ENCODE measurements at places on chromosomes 4 and X. TPM values are rescaled to one million over a fixed set of nuclear protein-coding genes. Genes with fewer than 3 reads are reported as not detected.

DNA sequence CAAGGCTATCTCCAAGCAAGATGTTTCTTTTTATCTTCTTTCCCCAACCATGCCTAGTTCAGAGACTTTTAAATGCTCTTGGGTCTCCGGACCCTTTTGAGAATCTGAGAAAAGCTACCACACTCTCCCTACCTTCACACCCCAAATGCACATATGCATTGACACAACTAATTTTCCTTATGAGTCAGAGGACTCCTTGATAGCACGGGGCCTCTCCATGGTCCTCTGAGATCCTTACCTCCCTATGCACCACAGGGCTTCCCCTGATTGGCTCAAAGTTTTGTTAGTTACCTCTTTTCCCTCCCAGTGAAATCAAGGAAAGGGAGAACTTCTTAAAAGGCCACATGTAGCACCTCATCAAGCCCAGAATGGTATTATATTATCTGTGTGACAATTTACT lies 86.8 kb upstream of the ATP6AP2 start:
- H3K27me3 ChIP-seq: no peaks in the 10 kb centered on the region
- H3K4me3 ChIP-seq: no peak overlapping the region
- no peaks in the 10 kb centered on the region for H3K36me3 ChIP-seq
- no peak overlapping the region for H3K27ac ChIP-seq

The CTAG1A gene
- not detected for total RNA-seq

- peaks cover 68% of the 10 kb centered on the region for H3K4me1 ChIP-seq
- peaks cover 25% of the 10 kb centered on the region for H3K36me3 ChIP-seq
- no peak overlapping the region for H3K4me3 ChIP-seq
- H3K27ac ChIP-seq: peak overlapping the region; percentile 84
- DNase-seq: no peak
These were observed 10.7 kb downstream of the PLS3 start for GRCh38 chrX:115571712-115572111.

The ARAP2 gene
- total RNA-seq: 1.4 TPM

DNA sequence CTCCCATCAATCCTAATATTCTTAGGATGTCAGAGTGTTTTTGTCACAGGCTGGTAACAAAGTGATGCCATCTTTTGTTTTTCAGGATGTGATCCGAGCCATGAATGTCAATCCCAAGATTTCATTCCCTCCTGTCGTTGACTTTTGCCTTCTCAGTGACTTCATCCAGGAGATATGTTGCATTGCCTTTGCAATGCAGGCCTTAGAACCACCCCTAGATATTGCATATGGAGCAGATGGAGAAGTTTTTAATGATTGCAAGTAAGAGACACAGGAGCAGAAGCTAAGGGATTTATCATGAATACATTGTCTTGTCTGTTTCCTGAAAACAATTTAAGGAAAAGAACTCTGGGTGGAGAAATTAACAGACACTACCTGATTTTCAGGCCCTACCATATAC lies 28.6 kb downstream of the SPATA18 start:
- H3K27me3 ChIP-seq: peaks cover 8% of the 10 kb centered on the region
- H3K4me1 ChIP-seq: peaks cover 7% of the 10 kb centered on the region

The IL2RG gene
- not detected for total RNA-seq

The PAGE4 gene
- total RNA-seq: not detected

The WDR45 gene
- 49.2 TPM for total RNA-seq

- no peak for DNase-seq
- no peaks in the 10 kb centered on the region for H3K27me3 ChIP-seq
- H3K27ac ChIP-seq: no peak overlapping the region
These were observed 46.4 kb downstream of the APOO start for GRCh38 chrX:23861215-23861896.

The SPARCL1 gene
- total RNA-seq: 26.9 TPM

The ZCCHC18 gene
- total RNA-seq: 6.8 TPM

The POF1B gene
- total RNA-seq: not detected

- H3K36me3 ChIP-seq: no peaks in the 10 kb centered on the region
- no peak for DNase-seq
- H3K4me3 ChIP-seq: no peak overlapping the region
- peaks cover 15% of the 10 kb centered on the region for H3K4me1 ChIP-seq
These were observed 80.3 kb upstream of the LSM6 start for GRCh38 chr4:146095091-146095690.

GRCh38 chr4:63105839-63106238 lies 1303.4 kb downstream of the TECRL start:
- H3K27ac ChIP-seq: no peak overlapping the region
- H3K36me3 ChIP-seq: peaks cover 5% of the 10 kb centered on the region
- H3K27me3 ChIP-seq: no peaks in the 10 kb centered on the region
- no peak for DNase-seq
- peaks cover 3% of the 10 kb centered on the region for H3K4me1 ChIP-seq
- no peak overlapping the region for H3K4me3 ChIP-seq

DNA sequence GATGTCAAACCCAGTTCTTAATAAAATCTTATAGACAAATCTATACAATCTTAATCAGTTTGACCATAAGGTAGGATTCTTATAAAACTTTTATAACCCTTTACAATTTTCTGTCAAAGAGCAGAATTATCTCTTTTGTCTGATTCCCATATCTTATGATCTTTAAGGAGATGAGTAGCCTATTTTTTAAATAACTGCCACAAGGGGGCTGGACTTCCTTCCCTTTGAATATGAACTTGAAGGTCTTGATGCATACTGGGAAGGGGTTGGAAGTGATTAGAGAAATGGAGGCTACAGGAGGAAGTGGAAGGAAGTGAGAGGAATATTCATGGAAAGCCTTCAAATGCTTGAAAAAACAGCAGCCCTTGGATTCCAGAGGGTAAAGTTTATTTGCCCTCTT lies 111.1 kb downstream of the APOOL start:
- no peak for DNase-seq
- no peak overlapping the region for H3K4me3 ChIP-seq
- peaks cover 7% of the 10 kb centered on the region for H3K27me3 ChIP-seq
- no peaks in the 10 kb centered on the region for H3K4me1 ChIP-seq
- H3K36me3 ChIP-seq: no peaks in the 10 kb centered on the region
- H3K27ac ChIP-seq: no peak overlapping the region

The DDIT4L gene
- total RNA-seq: 0.38 TPM

DNA sequence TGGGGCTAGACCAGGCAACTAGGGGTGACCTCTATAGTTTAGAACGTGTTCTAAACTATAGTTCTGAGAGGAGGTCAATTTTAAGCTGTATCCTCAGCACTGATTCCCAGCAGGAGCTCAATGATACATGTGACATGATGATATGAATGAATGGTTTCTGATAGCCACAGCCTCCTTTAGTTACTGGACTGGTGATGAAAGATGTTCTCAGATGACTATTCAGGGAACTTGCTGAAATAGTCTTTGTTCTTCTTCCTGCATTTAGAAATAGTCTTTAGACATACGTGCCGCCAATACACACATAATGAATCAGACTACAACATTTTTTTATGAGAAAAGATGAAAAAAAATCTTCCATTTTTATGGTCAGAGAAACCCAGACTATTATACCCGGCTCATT lies 116.3 kb upstream of the TMEM150C start:
- DNase-seq: no peak
- H3K4me1 ChIP-seq: no peaks in the 10 kb centered on the region
- no peak overlapping the region for H3K4me3 ChIP-seq
- H3K27ac ChIP-seq: no peak overlapping the region
- no peaks in the 10 kb centered on the region for H3K27me3 ChIP-seq

The FOXR2 gene
- not detected for total RNA-seq

GRCh38 chrX:56789518-56790070 lies 60.6 kb downstream of the NBDY start:
- H3K27ac ChIP-seq: no peak overlapping the region
- H3K4me3 ChIP-seq: no peak overlapping the region
- peak; percentile 33 for DNase-seq
- H3K4me1 ChIP-seq: no peaks in the 10 kb centered on the region

The SAGE1 gene
- total RNA-seq: not detected

GRCh38 chr4:8820178-8821102 lies 51.2 kb downstream of the HMX1 start:
- no peak overlapping the region for H3K4me3 ChIP-seq
- peak; percentile 86 for DNase-seq
- H3K27ac ChIP-seq: no peak overlapping the region
- no peaks in the 10 kb centered on the region for H3K36me3 ChIP-seq
- H3K4me1 ChIP-seq: no peaks in the 10 kb centered on the region

GRCh38 chr4:41420541-41420940 lies 117.4 kb upstream of the LIMCH1 start:
- H3K4me1 ChIP-seq: peaks cover 13% of the 10 kb centered on the region
- peaks cover 10% of the 10 kb centered on the region for H3K27me3 ChIP-seq
- H3K27ac ChIP-seq: no peak overlapping the region
- DNase-seq: no peak

The TEC gene
- total RNA-seq: 0.35 TPM

GRCh38 chr4:143558823-143559756 lies 45.6 kb downstream of the SMARCA5 start:
- no peaks in the 10 kb centered on the region for H3K4me1 ChIP-seq
- peaks cover 10% of the 10 kb centered on the region for H3K36me3 ChIP-seq
- H3K27ac ChIP-seq: no peak overlapping the region
- H3K27me3 ChIP-seq: no peaks in the 10 kb centered on the region

DNA sequence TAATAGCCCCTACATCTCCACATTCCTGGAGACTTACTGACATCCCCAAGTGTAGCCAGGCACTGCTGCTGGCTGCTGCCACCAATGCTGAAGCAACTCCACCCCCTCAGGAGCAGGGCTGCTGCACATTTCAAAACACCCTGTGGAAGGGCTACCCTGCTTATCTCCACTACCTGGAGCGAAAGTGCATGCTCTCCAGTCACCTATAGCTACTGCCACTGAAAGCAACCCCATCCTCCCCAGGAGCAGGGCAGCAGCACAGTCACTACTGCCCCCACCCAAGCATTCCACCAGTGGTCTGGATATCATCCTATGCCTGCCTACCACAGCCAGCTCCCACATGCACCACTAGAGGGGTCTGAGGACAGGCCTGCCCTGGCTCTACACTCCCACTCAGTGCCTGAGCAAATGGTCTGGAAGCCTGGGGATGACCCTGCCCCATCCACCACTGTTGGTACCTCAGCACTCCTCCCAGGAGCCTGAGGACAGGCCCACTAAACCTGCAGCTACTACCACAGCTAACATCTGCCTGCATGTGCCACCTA lies 55.3 kb downstream of the MANBA start:
- no peak overlapping the region for H3K4me3 ChIP-seq
- no peak overlapping the region for H3K27ac ChIP-seq
- no peaks in the 10 kb centered on the region for H3K4me1 ChIP-seq
- no peaks in the 10 kb centered on the region for H3K27me3 ChIP-seq
- peaks cover 11% of the 10 kb centered on the region for H3K36me3 ChIP-seq
- DNase-seq: no peak

The KCNE5 gene
- 0.85 TPM for total RNA-seq

DNA sequence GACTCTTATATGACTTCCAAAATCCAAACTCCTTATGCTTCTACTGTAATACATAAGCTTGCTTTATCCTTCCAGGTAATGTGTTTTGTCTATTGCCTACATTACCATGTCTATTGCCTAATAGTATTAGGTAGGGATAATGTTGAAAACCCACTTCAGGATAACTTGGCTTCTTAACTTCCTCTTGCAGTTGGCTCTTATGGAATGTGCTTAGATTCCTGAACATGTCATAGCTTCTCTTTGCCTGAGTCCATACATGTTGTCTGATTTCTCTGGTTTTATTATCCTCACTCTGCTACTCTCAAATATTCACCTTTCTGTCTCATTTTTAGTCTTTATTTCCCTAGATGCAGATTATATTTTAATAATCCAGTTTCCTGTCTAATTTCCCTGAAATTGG lies 599.9 kb downstream of the IL15 start:
- H3K4me3 ChIP-seq: no peak overlapping the region
- H3K36me3 ChIP-seq: peaks cover 6% of the 10 kb centered on the region
- no peak overlapping the region for H3K27ac ChIP-seq
- DNase-seq: no peak
- peaks cover 15% of the 10 kb centered on the region for H3K4me1 ChIP-seq

The PACRGL gene
- 20.0 TPM for total RNA-seq

- H3K27me3 ChIP-seq: peaks cover 9% of the 10 kb centered on the region
- H3K4me3 ChIP-seq: no peak overlapping the region
- no peak overlapping the region for H3K27ac ChIP-seq
- H3K4me1 ChIP-seq: peaks cover 17% of the 10 kb centered on the region
- no peaks in the 10 kb centered on the region for H3K36me3 ChIP-seq
These were observed 6.0 kb upstream of the SH3TC1 start for GRCh38 chr4:8192748-8193738.

The IL1RAPL1 gene
- total RNA-seq: not detected

The CT45A10 gene
- not detected for total RNA-seq

- H3K36me3 ChIP-seq: no peaks in the 10 kb centered on the region
- DNase-seq: no peak
- H3K27ac ChIP-seq: no peak overlapping the region
- peaks cover 22% of the 10 kb centered on the region for H3K27me3 ChIP-seq
These were observed 5.3 kb upstream of the RPS4X start for GRCh38 chrX:72282302-72282701.

DNA sequence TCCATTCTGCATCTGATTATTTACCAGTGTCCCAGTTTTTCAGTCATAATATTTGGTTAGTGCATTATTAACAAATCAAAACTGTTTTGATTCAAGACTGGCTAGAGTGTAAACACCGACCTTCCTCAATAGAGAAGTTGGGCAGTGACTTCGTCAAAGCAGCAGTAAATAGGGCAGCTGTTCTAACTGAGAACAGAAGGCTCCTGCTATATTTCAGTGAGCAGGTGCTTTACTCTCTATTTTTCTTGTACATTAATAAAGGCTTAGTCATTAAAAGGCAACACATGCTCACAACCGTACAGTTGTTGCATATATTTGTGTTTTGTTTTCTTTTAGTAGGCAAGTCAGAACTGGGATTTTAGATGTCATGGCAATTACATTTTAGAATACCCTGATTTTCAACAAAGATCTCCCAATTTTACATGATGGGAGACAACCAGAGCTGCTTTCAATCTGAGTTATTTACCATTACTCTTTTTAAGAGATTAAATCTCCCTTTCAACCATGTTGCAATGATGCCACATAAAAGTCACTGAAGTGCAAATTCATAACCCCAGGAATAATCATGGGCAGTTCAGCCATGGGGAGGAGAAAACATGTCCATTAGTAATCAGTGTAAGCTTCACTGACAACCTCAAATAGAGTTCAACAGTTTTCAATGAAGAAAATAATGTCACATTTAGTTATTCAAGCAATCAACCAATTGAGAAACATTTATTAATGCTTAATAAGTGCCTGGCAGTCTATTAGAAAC lies 233.3 kb downstream of the NDST4 start:
- H3K27ac ChIP-seq: no peak overlapping the region
- DNase-seq: no peak
- no peak overlapping the region for H3K4me3 ChIP-seq
- no peaks in the 10 kb centered on the region for H3K27me3 ChIP-seq

- H3K4me1 ChIP-seq: peaks cover 15% of the 10 kb centered on the region
- no peak for DNase-seq
- H3K27me3 ChIP-seq: no peaks in the 10 kb centered on the region
- no peaks in the 10 kb centered on the region for H3K36me3 ChIP-seq
- no peak overlapping the region for H3K27ac ChIP-seq
- no peak overlapping the region for H3K4me3 ChIP-seq
These were observed 1.4 kb downstream of the C4orf36 start for GRCh38 chr4:86890790-86891189.

The EGF gene
- 0.87 TPM for total RNA-seq

The PSAPL1 gene
- total RNA-seq: not detected
